Mucosa of descending colon (tissue), 3 donors: ENCODE measurements at places on chromosomes 5 and 9. TPM values are rescaled to one million over a fixed set of nuclear protein-coding genes. Genes with fewer than 3 reads are reported as not detected.

- DNase-seq = no peak
Measured at GRCh38 chr9:83960991-83961390, 19.0 kb downstream of the HNRNPK start.

DNA sequence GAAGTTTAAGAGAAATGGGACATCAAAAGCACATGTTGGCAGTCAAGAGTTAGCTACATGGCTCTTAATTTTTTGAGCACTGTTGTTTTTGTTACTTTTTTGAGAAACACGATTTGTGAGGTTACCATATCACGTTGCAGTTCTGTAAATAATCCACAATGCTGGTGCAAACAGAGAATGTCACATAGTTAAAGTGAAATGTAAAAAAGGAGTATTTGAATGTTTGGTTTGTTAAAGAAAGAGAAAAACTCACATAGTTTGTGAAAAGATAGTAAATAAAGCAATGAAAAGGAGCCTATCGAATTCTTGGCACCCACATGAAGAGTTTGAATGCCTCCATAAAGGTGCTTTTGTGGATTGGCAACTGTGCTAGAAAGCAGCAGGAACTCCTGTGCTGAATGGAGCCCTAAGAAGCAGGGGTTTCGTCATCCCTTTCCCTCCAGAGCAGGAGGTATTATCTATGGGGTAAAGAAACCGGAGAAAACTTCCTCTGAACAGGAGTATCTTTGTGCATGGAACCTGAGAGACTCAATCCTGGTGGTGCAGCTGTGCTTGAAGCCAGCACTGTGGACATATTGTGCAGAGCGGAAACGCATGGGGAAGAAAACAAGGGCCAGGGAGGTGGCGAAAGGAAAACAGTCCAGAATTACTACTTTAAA is 148.5 kb upstream of the OTULINL start:
- DNase-seq = no peak

- no peak for DNase-seq
Measured at GRCh38 chr5:96548905-96549304, 113.3 kb upstream of the CAST start.

DNA sequence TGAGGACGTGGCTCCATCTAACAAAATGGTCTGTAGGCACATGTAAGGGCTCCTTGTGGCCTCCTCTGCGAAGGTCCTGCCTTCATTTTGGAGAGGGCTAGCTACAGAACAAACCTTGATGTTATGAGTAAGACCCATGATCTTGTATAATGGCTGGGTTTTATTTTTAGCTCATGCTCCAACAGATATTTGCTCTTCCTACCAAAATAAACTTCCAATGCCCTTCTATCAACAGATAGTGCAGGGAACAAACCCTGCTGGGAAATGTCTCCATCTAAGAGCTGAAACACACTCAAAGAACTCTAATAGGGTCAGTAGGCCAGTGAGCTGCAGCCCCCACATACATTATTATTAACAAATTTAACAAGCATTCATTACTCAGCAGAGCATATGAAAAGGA is 189.5 kb downstream of the LURAP1L start:
- no peak for DNase-seq

GRCh38 chr5:117881426-117882230 is 1106.7 kb downstream of the DTWD2 start:
- DNase-seq = no peak

DNA sequence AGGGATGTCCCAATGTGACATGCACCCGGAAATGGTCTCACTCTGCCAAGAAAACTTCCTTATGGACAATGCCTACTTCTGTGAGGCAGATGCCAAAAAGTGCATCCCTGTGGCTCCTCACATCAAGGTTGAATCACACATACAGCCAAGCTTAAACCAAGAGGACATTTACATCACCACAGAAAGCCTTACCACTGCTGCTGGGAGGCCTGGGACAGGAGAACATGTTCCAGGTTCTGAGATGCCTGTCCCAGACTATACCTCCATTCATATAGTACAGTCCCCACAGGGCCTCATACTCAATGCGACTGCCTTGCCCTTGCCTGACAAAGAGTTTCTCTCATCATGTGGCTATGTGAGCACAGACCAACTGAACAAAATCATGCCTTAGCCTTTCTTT is 37.6 kb upstream of the CCDC152 start:
- DNase-seq = no peak

DNA sequence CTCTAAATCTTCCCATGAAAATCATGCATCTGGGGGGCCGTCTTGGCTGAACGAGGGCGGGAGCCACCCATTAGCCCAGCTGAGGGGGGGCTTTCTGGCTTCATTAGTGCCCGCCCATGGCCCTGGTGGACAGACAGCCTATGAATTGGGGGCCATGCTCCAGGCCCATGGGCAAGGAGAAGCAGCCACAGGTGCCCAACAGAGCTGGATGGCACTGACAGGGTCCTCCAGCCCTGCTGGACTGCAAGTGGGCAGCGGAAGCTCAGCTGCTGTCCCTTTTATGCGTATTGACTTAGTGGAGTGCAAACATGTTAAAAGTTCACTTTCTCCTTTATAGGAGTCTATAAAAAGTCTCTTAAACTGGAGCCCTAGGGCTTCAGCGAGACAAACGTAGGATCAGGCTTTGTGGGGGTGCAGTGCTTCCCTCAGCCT is 75.3 kb downstream of the MACROH2A1 start:
- DNase-seq = no peak

DNA sequence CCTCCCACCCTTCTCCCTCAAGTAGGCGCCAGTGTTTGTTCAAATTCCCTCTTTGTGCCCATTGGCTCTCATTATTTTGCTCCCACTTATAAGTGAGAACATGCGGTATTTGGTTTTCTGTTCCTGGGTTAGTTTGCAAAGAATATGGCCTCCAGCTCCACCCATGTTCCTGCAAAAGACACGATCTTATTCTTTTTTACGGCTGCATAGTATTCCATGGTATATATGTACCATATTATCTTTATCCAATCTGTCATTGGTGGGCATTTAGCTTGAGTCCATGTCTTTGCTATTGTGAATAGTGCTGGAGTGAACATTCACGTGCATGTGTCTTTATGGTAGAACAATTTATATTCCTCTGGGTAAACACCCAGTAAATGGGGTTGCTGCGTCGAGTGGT is 63.0 kb upstream of the OTULINL start:
- DNase-seq = no peak

DNA sequence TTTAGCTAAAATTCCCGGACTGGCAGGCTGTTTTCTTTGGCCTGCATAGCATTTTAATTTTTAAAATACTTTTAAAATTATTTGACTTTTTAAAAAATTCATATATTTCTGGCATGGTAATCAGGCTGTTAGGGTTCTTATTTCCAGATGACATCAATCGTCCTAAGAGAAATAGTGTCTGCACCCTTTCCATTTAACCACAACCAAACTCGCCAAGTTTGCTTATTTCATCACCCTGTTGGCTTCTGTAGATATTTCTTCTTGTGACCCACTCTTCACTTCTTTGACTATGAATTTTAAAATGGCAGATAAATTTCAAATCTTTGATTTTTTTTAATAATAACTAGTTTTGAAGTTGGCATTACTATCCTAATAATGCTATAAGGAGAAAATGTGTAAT is 675.7 kb upstream of the FTMT start:
- no peak for DNase-seq

DNA sequence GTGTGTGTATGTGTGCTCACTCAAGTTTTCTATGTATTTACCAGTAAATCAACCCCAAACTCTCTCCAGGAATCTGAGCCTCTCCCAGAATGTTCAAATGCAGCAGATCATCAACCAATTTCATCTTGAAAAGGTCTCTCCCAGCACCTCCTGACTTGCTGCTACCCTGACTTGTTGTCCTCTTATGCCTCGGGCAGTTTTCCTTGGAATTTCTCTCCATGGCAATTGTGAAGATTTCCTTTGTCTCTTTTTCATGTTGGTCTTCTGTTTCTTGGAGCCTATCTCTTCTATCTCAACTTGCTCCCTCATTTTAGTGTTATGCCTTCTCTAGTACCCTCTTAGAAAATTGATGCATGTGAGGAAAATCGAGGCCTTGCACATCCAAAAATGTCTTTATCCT is 303.6 kb upstream of the KIF2A start:
- no peak for DNase-seq

DNA sequence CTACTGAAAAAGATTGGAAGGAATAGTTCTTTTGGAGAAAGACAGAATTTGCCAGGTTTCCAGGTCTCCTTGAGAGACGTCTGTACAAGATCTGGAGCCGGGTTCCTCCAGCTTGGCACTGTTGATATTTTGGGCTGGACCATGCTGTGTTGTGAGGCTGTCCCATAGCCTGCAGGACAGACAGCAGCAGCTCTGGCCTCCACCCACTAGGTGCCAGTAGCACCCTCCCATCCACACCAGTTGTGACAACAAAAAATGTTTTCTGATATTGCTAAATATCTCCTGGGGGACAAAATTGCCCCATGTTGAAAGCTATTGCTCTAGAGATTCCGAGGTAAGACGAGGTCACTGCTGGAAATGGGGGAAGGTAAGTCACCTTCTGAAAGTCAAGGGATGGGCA is 287.7 kb upstream of the DAP start:
- DNase-seq = no peak

DNA sequence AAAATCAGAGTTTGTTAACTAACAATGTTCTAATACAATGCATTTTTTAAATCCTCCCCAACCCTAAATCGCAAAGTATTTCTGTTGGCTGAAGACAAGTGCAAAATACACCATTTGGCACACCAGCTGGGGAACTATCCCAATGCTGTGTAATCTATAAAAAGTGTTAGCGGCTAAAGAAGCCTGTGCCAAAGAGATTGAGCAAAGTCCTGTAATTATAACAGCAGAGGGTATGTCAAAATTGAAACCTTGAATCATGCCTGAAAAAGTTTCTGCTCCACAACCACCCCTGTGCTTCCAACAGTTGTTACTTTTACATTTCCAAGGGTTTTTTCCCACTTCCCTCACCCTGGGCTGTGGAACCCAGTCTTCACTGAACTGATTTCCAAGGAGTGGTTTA is 83.1 kb upstream of the PLPP6 start:
- no peak for DNase-seq

DNA sequence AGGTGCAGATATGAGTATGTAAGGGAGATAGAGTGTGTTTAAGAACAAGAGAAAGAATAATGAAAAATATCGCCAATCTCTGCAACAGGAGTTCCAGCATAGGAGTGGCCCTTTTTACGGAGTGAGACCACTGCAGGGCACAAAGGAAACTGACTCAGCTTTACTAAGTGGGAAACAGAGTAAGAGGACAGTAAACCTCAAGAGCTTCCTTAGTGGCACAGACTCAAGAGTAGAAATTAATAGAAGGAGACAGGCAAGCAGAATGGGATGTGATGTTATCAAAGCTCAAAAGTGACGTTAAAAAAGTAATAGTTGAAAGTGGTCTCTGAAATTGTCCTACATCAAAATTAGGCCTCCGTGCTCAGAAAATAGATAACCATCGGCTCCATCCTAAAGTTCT is 2.1 kb upstream of the SH3RF2 start:
- DNase-seq = no peak

DNA sequence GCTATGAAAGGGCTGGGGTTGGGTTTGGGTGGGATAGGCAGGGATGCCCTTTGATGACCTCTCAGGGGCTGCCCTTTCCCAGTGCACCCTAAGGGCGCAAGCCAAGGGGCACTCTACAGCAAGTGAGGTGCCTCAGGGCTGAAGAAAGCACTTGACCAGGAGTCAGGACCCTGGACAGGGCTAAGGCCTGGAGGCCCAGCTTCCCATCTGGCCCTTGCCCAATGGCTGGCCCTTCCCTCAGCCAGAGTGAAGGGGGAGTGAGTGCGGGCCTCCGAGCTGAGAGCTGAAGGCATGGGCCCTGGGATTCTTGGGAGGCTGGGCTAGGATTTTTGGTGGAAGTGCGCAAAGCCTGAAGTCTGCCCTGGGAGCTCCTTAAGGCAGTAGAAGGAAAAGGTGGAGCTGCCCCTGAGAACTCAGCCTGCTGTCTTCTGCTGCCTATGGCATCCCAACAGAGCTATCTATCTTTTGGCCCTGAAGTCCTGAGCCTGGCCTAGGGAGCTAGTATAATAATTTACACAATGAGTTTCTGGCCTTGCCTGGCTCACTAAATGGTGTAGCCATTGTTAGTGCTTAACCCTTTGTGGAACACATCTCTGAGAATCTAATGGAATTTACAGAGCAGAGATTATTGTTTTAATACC is 16.4 kb downstream of the JADE2 start:
- DNase-seq = no peak

GRCh38 chr5:166267907-166268306 is 2023.5 kb upstream of the WWC1 start:
- DNase-seq = no peak

- DNase-seq = no peak
Measured at GRCh38 chr5:167816354-167816753, 475.1 kb upstream of the WWC1 start.

Gene FBXW5
- 127 TPM for total RNA-seq

Gene ENTPD2
- 7.7 TPM for total RNA-seq

Gene PIP5KL1
- 1.9 TPM for total RNA-seq

Gene GAPT
- 0.17 TPM for total RNA-seq

Gene REEP2
- 16.3 TPM for total RNA-seq

Gene EIF4EBP3
- total RNA-seq = 23.1 TPM

Gene CER1
- total RNA-seq = not detected

Gene IFNA14
- not detected for total RNA-seq

Gene GPRIN1
- total RNA-seq = 1.6 TPM

Gene PGM5
- total RNA-seq = 22.6 TPM
